Liver (tissue), 10 donors: ENCODE measurements at places on chromosomes 5 and 9.

GRCh38 chr5:115565233-115565632, 20.7 kb upstream of the FEM1C start:
- DNase-seq: no peak

- DNase-seq: no peak
Observed at GRCh38 chr9:120920806-120921178, 5.8 kb downstream of the TRAF1 start.

DNA sequence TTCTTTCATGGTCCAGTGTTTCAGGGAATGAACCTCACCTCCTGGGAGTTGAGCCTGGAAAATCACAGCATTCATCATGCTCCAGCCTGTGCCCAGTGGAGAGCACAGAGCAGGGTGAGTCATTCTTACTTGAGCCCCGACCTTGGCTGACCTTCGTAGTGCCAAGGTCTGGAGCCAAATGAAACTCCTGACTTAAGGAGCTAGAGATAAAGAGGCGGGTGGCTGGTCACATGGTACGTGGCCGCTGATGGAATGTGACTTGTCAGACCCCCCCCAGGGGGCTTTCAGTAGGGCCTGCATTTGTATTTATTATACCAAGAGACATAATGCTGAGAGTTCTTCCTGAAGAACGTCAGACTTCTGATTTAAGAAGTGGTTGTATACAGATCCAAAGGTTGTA, 15.0 kb upstream of the PIP5K1B start:
- DNase-seq: no peak

DNA sequence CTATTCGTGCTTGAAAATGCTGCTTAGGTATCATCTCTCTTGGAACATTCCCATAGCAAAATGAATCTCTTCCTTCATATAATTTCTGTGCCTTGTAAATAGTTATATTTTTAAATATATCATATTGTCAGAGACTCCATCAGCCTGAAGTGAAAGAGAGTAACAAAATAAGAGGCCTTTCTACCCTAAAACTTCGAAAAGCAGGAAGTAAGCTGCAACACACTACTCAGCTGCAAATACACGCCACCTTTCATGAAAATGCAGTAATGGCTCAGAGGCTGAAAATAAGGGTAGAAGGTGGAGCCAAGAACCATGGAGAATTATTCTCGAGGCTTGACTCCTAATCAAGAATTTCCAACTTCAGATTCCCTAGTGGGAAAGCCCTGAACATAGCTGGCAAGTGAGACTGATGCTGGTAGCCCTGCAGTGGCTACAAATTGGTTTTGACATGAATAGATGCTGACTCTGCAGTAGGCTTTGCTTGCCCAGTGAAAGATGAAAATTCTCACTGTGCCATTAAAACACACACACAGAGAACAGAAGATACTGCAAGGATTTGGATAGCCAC, 30.2 kb upstream of the PTGER4 start:
- DNase-seq: no peak

DNA sequence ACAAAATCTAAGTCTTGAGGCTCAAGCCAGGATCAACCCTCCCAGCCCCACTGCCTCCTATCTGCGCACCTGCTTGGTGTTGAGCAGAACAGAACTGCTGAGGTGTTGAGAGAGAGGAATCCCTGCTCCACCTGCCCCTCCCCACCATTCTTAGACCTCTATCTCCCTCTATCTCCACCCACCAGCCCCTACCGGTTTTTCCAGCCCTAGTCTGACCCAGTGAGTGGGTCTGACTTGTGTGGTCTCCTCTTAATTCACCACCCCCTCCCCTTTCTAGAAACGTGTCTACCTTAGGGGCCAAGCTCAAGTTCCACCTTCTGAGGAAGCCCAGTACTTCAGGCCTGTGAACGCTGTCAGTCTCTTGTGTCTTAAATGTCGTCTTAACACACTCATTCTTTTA, 93.7 kb downstream of the ARHGAP26 start:
- DNase-seq: no peak

DNA sequence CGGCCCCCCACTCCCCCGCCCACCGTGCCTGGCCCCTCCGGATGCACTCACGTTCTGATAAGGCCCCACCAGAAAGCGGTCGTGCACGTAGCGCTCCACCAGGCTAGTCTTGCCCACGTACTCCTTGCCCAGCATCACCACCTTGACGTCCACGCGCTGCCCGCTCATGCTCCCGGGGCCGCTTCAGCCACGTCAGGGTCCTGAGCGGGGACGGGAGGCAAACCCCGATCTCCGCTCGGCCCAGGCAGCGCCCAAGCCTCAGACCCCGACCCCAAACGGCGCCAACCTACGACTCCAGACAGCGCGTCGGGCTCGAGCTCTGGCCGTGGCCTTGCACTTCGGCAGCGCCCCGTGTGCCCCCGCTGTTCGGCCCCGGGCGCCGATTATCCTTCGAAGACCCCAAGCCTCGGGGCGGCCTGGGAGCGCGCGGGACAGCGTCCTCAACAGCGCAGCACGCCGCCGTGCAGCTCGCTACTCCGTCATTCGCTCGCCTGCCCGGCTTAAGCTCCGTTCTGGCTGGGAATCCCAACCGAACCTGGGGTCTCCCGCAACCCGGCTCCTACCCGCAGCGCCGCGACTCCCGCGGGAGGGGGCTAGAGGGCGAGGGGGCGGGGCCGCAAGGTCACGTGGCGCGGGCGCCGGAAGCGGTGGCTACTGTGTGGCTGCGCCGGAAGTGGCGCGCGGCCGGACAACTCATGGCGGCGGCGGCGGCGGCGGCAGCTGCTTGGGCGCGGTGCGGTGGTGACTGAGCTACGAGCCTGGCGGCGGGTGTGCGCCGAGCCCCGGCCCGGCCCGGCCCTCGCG, at the start of the genes PRELID1 and RAB24:
Gene PRELID1, plus strand, starts transcription at position 679 of the 804 bp plus-strand sequence. CDS start 187 bp downstream, outside the sequence.
Gene RAB24, minus strand, starts transcription at position 599 of the 804 bp plus-strand sequence. Its CDS starts 431 bp downstream, at position 168.
- DNase-seq: peak; percentile 91

DNA sequence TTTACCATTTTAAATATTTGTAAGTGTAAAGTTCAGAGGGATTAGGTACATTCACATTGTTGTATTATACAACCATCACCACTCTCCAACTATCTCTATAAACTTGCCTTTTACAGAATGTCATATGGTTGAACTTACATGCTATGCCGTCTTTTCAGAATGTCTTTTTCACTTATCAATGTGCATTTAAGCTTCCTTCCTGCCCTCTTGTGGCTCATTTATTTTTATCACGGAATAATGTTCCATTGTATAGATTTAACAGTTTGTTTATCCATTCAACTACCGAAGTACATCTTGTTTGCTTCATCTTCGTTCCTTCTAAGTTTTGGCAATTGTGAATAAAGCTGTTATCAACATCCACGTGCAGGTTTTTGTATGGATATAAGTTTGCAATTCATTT, 133.3 kb upstream of the C6 start:
- no peak for DNase-seq
